ENCODE measurements at places on chromosomes 6 and 20.
A peak's percentile ranks its signal among the peaks of the same experiment; 100 is the strongest.

DNA sequence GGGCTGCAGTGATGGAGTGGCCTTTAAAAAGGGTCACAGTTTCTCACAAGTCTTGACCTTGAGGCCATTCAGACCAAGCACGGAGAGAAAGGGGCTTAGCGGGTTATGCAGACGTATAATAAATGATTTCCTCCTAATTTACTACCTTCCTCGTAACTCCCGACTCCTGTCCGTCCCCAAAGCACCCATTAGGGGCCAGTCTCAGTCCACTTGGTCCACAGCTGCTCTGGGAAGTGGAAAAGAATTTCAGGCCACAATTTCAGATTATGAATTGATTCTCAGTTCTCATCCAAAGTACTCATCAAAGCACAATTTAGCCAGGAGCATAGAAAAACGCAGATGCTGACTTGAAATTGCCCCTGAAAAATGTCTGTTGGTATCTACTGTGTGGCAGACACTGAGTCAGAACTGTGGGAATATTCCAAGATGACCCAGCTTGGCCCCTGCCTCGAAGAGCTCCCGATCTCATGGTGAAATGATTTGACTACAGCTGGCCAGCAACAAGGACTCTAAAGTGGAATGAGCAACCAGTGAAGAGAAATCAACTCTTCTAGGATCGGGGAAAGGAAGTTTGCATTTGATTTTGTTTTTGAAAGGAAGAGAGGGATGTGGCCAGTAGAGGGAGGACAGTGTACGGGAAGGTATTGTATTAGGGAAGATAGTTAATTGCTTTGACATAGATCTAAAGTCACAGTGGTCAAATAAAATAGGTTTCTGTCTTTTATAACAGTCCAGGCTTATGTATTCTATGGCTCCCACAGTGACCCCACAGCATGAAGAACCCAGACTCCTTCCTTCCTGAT lies 15.2 kb upstream of the STK35 start:
- DNase-seq = no peak

GRCh38 chr6:2739335-2739734 lies 11.4 kb downstream of the MYLK4 start:
- no peak for DNase-seq

GRCh38 chr20:59074456-59074855 lies 31.9 kb upstream of the PRELID3B start:
- no peak for DNase-seq

DNA sequence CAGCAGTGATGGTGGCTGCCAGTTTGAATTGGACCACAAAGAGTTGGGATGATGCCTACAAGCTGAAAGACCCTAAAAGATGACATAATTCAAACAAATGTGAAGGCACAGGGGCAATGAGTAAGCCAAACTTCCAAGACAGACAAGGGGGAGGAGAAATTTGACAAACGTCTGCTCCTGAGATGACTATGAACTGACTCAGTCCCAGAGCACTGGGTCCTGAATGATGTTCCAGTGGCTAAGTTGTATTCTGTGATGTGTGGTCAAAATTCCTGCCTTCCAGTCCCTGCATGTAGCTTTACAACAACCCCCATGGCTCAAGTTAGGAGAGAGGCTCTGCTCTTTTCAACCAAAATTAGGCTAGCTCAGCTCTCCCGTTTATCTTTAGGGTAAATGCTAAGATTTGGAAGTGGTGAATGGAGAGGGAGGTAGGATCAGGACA lies 86.1 kb upstream of the SIRPA start:
- DNase-seq = no peak

- no peak for DNase-seq
Measured at GRCh38 chr20:56542489-56543030, 9.5 kb downstream of the FAM209B start.

DNA sequence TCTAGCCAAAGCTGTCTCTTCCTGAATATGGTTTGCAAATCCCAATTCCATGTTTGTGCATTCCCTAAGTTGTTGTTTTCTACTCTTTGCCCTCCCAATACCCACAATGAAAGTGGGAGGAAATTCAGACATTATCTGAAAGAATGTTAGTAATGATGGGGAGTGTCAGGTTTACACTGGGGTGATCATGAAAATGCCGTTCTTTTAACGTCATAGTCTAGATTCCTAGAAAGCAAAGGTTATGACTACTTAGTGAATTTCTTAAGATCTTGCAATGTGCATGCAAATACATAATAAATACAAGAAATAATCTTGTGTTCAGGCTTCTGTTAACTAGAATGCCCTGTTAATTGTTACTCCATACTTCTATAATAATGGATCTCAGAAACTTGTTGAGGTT lies 101.0 kb downstream of the LCA5 start:
- no peak for DNase-seq

GRCh38 chr20:4817230-4817671 lies 95.5 kb downstream of the PRND start:
- DNase-seq = no peak

- DNase-seq = no peak
Measured at GRCh38 chr20:58709703-58710039, 17.1 kb downstream of the NPEPL1 start.

DNA sequence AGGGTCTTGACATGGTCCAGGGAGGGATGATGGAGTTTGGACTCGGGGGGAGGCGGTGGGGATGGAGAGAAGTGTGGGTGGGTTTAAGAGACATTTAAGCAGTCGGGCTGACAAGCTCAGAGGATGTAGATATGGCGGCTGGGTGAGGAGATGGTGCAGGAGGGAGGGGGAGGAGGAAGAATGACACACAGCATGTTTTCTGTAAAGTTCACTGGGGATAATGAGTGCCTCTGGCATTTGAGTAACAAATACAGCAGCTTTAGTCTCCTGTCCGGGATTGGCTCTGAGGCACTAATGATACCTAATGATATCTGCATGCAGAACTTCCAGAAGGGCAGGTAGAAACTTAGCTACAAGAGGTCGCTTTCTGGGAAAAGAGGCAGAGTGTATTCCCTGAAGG lies 107.8 kb downstream of the DHX35 start:
- DNase-seq = no peak

DNA sequence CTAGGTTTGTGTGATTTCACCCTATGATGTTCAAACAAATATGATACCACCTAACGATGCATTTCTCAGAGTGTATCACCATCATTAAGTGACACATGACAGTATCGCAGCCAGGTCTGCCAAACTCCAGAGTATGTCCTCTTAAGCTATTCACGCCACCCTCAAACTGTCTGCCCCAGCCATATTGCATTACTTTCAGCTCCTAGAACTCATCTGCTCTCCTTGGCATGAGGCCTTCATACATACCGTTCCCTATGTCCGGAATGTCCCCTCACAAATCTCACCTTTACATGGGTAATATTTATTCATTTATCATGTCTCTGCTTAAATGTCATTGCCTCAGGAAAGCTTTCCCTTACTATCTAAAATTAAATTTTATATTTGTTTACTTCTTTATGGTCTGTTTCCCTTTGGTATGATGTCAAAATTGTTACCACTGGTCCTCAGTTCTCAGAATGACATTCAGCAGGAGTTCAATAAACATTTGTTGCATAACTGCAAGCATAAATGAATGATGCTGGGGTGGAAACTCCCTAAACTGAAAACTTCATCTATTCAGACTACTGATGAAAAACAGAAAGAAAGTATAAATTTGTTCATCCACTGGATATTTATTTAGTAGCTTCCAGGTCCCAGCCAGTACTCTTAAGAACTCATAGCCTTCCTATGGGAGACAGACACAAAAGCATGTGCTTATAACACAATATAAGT lies 3.2 kb downstream of the SESN1 start:
- DNase-seq = no peak

DNA sequence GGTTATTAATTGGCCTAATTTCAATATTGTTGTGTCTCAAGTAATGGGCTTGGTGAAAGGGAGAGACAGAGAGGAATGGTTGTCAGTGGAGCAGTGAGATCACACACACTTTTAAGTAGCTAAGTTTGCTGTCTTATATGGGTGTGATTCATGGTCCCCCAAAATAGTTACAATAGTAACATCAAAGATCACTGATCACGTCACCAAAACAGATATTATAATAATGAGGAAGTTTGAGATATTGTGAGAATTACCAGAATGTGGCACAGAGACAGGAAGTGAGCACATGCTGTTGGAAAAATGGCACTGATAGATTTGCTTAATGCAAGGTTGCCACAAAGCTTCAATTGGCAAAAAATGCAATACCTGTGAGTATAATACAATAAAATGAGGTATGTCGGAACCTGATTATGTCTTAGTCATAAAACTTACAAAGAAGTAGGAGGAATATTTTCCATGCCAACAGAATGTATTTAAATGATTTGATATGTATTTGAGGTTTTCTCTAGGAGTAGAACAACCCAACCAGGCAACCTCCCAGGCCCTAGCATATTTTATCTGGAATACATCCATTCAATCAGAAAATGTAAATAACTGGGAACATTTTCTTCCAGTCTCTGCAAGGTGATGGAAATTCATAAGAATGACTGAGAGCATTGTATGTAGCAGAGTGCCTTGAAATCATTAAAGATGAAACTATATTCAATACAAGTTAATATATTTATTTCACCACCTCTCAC lies 167.8 kb downstream of the CARMIL1 start:
- no peak for DNase-seq

DNA sequence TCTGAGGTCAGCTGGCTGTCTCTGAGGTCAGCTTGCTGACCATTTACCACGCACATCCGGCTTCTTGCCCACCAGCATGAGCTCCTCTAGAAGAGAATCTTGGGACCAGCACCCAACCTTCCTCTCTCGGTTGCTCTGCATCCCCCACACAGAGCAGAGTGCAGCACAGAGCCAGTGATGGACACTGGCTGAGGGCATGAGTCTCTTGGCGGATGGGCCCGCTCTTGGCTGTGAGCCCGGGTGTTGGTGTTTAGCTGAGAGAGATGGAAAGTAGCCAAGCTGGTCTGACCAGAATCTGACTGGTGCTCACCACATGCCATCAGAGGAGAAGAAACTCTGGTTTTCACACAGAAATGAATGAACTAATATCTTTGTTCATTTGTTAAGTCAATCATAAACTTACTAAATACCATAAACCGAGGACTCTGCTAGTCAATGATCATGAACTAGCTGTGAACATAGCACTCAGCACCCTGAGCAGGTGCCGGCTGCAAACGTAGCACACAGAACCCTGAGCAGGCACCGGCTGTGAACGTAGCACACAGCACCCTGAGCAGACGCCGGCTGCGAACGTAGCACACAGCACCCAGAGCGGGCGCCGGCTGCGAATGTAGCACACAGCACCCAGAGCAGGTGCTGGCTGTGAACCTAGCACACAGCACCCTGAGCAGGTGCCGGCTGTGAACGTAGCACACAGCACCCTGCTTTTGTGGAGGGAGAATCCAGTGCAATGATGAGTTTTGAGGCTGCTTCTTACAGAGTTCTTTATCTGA lies 10.4 kb upstream of the THBS2 start:
- peak; percentile 31 for DNase-seq

GRCh38 chr6:41940759-41941279 lies 789 bp downstream of the CCND3 start:
- DNase-seq = peak; percentile 73

DNA sequence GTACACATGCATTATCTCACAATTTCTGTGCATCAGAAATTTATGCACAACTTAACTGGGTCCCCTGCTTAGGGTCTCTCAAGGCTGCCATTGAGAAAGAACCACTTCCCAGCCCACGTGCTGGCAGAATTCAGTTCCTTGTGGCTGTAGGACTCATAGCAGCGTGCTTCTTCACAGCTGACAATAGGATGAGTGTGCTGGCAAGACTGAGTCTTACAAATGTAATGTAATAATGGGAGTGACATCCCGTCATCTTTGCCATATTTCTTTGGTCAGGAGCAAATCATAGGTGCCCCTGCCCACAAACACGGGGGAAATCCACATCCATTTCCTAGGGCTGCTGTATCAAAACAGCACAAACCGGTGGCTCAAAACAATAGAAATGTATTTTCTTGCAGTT lies 77.4 kb downstream of the FIG4 start:
- DNase-seq = no peak

GRCh38 chr6:41970436-41970846 lies 28.8 kb upstream of the CCND3 start:
- DNase-seq = no peak

GRCh38 chr6:167846997-167847606 lies 20.4 kb downstream of the AFDN start:
- DNase-seq = no peak

DNA sequence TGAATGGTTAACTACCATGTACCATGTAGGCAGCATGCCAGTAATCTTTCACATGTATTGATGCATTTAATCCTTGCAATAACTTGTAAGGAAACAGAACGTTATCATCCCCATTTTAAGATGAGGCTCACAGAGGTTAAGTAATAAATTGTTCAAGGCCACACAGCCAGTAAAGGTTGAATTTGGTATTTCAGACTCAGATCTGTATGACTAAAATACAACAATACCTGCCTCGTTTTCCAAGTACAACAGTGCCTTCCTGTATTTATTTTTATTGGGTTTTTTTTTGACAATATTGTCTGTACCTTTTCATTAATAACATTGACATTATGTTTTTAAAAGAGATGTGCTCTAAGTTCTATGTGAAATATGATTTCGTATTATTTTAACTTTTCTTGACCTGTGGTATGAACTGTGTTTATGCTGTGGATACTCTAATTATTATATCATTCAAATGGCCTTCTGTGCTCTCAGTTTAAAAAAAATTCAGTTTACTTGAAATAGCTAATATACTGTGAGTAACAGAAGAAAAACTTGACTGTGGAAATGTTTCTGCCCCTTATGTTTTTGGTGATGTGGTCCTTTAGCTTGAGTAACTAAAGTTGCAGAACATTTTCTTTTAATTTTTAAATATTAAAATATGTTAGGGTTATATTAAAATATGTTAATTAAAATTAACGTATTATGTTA lies 39.7 kb downstream of the XRN2 start:
- DNase-seq = no peak

DNA sequence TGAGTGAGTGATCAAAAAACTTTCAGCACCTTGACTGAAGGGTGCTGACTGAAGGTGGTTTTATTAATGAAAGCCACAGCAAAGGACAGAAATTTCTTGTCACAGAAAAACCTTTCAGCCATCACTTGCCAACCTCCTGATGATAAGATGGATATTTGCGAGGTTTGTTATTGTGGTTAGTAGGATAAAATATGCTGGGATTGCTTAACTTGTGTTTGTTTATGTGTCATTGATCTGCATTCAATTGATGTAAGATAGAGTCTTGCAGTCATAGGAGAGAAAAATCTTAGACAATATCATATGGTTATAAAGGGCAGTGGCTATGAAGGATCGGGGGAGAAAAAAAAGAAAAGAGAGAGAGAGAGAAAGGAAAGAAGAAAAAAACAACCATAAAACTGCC lies 1.2 kb downstream of the TSBP1 start:
- no peak for DNase-seq

- peak; percentile 88 for DNase-seq
Measured at GRCh38 chr20:46129955-46130481, 11.9 kb downstream of the CD40 start.

- DNase-seq = no peak
Measured at GRCh38 chr6:131083687-131084086, 20.6 kb upstream of the EPB41L2 start.

DNA sequence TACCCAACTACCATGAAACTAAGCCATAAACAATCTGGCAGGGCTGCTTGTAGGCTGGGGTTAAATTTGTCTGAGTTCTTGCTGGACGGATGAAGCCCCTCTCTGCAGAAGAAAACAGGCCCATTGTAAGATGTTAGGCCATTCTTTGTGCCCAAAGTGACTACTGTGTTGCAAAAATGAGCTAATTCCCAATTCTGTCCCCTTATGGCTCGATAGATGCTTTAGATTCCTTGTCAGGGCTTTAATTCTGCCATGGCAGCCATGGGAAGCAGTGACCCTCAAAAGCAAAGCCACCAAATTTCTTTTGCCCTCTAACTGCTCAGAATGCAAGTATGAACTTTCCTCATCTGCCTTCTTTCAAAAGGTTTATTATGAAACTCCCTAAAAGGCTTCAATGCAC lies 45.2 kb downstream of the LAMA4 start:
- no peak for DNase-seq
